G401 (cell line): ENCODE measurements at places on chromosomes 11 and 22.

DNA sequence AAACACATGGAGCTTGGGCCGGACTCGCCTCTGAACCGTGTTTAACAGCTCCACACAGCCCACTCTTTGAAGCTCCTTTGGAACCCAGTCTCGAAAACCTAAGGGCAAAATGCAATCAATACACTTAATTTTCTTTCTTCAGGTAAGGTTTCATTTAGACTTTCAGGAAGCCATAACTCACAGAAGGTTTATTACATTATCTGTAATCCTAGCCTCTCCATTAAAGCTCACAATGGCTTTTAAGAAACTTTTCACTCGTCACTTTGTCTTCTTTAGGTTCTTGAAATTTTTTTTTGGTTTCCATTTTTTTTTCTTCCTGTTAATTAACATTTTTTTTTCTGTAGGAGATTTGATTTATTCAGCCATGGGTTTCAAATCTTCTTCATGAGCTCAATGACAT, 91.3 kb downstream of the ARL14EP start:
- no peak for DNase-seq

GRCh38 chr11:105241136-105241535, 101.6 kb upstream of the CARD18 start:
- no peak for DNase-seq

DNA sequence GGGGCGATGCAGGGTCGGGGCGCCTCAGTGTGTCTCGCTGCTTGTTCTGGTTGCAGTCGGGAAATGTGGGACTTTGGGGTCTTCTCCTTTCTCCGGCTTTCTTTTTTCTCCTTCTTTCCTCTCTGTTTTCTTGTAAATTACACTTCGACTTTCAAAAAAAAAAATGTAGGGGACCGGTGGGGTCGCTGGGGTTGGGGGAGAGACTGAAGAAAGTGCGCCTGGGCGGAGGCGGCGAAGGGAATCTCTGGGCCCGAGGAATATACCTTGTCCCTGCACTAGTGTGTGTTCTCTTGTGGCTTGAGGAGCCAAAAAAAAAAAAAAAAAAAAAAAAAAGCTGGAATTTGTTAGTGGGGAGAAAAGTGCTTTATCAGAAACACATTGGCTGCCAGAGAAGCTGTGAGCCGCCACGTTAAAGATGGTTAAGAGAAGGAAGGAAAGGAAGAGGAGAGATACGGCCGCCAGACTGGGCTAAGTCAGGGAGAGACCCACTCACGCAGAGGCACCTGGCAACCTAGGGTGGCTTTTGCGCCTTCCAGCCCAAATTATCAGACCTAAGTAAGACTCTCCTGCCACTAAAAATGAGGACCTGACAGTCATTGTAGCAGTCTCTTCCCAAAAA, 8.4 kb upstream of the FLI1 start:
- no peak for DNase-seq

DNA sequence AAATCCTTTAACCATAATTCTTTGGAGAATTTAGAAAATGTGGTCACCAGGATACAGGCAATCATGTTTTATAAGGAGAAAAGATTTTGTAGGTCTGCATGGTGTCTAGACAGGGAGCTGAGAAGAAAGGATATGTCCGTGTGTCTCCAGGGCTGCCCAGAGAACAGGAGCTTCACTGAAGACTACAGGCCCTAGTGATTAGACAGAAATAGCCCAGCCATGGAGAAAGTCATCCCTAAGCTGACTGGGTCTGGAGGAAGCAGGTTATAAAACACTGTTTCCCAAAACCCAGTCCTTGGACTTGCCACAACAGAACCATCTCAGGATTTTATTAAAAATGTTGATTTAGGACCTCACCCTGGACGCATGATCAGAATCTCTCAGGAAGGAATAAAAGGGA, 84.4 kb downstream of the GALNT18 start:
- no peak for DNase-seq

DNA sequence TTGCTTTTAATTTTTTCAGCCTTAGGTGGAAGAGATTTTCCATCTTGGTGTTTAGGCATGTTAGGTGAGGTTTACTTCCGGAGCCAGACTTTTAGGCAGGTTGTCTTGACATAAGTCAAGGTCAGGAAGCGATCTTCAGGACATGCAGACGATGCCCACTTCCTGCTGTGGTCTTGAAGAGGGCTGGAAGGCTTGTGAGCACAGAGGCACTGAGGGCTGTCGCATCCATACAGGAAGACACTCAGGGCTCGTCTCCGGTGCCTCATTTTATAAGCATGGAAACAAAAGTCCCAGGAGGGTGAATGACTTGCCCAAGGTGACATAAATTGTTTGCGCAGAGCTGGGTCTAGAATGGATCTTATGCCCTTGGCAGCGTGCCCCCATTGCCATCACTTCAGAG, 30.8 kb downstream of the MARK2 start:
- DNase-seq, result no peak
